ENCODE measurements at places on chromosomes 5 and 9.

- no peak for DNase-seq
Observed at GRCh38 chr9:22112870-22113821, 104.0 kb upstream of the CDKN2B start.

DNA sequence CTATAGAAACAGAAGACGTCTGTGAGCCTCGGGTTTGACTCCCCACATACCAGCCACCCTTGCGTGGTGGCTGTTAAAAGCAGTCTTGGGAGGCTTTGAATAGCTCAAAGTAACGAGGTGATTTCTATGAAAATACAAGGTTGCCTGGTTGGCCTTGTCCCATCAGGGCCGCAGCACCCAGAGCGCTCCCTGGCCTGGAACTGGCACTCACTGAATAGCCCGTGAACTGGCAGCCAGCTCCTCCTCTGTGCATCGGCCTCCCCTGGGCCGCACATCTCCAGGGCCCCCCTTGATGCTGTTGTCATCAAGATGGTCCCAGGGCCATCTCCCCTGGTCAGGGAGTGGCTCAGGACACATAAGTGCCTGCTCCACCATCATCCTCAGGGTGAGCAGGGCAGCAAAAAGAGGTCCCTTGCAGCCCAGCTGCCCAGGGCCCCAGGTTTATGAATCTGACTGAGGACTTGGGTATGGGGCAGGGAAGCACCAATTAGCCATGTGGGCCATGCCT, 144.6 kb upstream of the PPP1R26 start:
- DNase-seq: no peak

DNA sequence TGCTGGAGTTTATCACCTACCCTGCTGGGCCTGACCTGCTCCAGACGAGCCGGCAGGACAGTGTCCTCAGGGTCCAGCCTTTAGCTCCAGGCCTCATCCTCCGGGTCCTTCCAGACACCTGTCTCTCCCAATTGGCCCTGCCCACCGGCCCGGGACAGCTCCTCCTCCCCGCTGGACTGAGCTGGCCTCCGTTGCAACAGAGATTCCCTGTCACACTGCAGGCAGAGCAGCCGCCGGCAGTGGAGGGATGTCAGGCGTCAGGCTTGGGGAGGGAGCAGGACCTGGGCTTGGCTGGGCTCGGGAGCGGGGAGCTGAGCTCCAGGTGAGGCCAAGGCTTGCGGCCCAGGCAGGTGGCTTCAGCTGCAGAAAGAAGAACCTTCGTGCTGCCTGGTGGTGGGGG, 1.7 kb downstream of the KCNT1 start:
- DNase-seq: no peak

DNA sequence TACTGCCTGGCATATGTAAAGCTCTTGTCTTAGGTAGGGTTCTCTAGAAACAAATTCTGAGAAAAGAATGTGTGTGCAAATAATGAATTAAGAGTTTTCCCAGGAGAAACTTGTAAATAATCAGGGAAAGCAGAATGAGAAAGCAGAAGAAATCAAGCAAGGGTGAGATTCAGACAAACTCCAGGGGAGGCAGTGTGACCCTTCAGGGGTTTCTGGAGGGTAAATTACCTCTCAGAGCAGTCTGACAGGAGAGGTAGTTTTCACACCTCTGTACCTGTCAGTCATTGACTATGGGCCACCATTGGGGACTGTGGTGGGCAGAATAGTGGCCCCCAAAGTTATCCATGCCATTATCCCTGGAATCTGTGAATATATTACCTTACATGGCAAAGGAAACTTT, 124.6 kb downstream of the KCTD16 start:
- DNase-seq: no peak

GRCh38 chr9:16431666-16432392, 438.6 kb downstream of the BNC2 start:
- DNase-seq: no peak

DNA sequence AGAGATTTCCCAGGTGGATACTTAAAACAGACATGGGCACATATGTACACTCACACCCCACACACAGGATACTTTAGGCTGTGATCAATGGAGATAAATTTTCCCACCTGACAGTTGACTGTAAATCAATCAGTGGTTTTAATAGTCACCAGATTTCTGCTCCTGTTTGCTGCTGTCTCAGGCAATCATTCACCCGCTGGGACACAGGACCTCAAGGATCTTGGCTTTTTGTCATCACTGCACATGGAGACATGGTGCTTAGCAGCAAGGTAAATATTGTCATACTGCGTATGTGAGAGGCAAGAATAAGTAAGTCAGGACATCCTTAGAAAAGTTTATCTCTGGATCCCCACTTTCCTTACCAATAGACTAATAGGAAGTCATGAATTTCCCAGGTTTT, 60.8 kb upstream of the KLF9 start:
- DNase-seq: no peak

Data from suprapubic skin (tissue), 4 donors.